ENCODE measurements at places on chromosomes 16 and 17.

DNA sequence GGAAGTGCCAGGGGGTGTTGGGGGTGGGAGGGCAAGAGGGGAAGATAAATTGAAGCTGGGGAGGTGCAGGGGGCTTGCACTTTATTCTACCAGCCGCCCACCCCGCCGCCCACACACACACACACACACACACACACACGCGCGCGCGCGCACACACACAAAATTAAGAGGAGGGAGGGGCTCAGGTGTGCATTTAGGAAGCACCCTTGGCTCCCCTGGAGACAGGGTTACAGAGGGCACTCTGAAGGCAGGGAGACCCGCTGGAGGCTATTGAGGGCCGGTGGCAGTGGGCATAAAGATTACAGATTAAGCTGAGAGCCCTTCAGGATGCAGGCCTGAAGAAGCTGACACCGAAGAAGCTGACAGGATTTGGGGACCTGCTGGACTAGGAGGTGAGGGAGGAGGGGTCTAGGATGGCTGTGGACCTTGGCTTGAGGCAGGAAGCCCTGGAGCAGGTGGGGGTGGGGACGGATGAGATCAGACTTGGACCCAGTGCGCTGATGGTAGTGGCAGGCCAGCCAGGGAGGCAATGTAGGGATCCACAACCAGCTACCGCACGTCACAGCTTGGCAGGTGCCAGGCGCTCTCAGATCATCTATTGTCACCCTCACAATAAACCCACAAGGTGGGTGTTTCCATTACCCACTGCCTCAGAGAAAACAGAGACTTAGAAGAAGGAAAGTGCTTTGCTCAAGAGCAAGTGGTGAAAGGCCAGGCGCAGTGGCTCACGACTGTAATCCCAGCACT lies 772 bp upstream of the SAMD14 start:
- peak; percentile 53 for DNase-seq

- no peak for DNase-seq
Observed at GRCh38 chr16:24525970-24526559, 13.3 kb upstream of the RBBP6 start.

DNA sequence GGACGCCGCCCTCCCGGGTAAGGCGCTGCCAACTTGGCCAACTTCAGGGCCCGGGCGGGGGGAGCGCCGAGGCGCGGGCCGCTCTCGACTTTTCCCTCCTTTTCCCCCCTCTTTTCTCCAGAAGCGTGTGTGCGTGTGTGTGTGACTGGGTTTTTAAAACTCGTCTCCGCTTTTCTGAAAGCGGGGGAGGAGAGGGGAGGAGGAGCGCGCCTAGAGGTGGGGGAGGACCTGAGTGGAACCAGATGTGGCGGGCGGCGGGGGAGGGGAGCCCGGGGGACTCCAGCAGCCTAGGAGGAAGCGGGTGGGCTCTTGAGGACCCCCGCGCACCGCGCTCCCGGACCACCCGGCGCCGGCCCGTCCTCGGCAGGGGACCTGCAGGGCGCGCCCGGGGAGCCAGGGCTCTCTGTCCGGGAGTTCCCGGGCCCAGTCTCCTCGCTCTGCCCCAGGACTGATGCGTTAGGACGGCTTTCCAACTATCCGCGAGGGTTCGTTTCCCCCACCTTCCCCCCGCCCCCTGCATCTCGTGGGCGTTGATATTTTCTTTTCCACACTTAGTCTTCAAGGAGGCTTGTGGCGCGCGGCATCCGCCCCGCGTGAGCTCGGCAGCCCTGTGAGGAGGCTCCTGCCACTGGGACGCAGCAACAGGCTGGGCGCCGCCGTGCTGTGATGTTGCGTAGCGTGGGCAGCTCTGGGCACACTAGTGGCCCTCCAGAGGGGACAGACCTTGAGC lies 599 bp downstream of the MRC2 start:
- peak; percentile 67 for DNase-seq

DNA sequence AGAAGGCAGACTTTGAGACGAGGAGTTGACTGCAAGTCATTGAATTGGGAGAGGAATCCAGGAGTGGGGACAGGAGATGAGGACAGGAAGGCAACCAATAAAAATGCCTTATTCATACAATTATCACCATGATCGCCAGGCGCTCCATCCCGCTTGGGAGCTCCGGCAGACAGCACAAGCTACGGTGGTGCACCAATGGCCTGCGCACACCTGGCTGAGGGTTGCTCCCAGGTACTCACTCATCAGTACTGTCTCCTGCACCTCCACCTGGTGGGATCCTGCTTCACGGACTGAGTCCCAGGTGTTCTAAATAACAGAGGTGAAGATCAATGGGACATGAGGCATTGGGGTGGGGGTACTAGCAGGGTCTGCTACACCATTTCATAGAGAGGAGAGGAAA lies 160.0 kb upstream of the TNRC6C start:
- DNase-seq: no peak

DNA sequence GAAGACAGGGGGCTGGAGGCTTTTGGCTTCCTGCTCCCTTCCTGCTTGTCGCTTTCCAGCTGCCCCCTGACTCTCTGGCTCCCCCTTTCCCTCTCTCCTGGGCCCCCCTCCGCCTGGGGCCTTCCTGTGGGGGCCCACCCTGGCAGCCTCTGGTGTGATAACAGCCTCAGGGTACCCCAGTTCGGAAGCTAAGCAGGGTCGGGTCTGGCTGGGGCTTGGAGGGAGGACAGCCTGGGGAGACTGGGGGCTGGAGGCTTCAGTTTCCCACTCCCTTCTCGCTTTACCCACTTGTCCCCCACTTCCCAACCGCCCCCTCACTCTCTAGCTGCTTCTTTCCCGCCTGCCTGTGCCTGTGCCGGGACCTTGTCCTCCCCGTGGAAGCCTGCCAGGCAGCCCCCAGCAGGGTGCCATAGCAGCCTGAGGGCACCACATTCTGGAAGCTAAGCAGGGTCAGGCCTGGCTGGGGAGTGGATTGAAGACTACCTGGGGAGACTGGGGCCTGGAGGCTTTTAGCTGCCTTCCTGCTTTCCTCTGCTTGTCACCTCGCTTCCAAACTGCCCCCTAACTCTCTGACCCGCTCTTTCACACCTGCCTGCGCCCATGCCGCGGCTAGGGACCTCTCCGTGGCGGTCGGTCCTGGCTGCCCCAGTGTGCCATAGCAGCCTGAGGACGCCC lies 2275.5 kb downstream of the TP53TG3F start:
- no peak for DNase-seq

- DNase-seq: peak; percentile 7
Observed at GRCh38 chr16:11391576-11391975, 46.3 kb downstream of the RMI2 start.

DNA sequence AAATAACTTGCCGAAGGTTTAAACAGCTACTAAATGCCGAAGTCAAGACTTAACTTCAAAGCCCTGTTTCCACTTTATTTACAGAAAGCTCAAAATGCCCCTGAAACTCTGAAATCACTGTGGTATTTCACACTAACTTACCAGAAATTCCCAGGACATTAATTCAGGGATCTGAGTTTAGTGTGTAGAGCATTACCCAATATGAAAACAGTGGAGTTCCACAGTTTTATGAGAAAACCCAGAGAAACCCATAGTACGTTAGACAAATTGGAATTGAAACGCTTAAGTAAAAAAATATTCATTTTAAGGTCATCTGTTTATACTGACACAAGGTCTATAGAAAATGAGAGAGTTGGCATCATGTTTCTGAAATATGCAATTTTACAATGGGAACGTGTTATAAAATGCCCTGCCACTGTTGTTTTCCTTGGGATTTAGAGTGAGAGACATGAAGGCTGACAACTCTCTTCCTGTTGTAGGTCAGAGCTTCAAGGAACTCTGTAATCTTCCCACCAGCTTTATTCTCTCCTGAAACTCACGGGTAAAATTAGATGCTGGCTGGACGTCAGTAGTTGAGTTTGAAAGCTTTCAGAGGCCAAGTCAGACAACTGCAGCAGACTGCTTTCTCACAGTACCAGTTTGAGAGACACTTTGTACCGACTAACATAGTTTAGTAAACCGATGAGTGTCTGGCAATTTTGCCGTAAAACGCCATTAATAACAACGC lies 139.4 kb upstream of the TBX2 start:
- no peak for DNase-seq

DNA sequence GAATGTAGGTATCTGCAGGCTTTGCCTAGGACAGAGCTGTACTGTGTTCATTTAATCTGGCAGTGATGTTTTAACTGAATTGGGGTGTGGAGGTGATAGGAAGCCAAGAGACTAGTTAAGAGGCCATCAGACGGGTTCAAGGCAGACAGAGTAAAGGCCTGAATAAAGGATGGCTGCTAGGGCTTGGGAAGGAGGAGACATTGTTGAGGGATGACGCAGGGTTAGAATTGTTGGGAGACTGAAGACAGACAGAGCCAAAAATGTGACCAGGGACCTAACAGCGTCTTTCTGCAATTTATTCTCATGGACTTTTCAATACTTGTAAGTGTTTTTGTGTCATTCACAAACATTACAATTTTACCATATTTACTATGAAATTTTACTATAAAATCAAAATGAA lies 48.6 kb upstream of the MYH10 start:
- no peak for DNase-seq

GRCh38 chr16:49725651-49726050 lies 130.3 kb downstream of the ZNF423 start:
- no peak for DNase-seq

- DNase-seq: peak; percentile 88
Observed at GRCh38 chr16:67399218-67399733, 6.0 kb upstream of the TPPP3 start.

- no peak for DNase-seq
Observed at GRCh38 chr17:59668816-59669215, 38.4 kb downstream of the PTRH2 start.

GRCh38 chr17:64772845-64773299 lies 110.8 kb upstream of the SMURF2 start:
- no peak for DNase-seq

DNA sequence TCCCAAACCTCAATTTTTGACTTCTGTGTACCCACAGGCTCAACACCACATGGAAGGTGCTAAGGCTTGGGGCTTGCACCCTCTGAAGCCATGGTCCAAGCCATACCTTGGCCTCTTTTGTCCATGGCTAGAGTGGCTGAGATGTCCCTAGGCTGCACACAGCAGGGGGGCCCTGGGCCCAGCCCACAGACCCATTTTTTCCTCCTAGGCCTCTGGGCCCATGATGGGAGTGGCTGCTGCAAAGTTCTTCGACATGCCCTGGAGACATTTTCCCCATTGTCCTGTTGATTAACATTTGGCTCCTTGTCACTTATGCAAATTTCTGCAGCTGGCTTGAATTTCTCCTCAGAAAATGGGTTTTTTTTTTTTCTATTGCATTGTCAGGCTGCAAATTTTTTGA lies 47.0 kb downstream of the TBC1D26 start:
- DNase-seq: no peak

- DNase-seq: no peak
Observed at GRCh38 chr17:32870027-32870670, 6.8 kb downstream of the MYO1D start.

- no peak for DNase-seq
Observed at GRCh38 chr17:62189377-62189776, 124.3 kb upstream of the MED13 start.

- DNase-seq: peak; percentile 76
Observed at GRCh38 chr17:45311760-45312476, 4.9 kb downstream of the MAP3K14 start.

DNA sequence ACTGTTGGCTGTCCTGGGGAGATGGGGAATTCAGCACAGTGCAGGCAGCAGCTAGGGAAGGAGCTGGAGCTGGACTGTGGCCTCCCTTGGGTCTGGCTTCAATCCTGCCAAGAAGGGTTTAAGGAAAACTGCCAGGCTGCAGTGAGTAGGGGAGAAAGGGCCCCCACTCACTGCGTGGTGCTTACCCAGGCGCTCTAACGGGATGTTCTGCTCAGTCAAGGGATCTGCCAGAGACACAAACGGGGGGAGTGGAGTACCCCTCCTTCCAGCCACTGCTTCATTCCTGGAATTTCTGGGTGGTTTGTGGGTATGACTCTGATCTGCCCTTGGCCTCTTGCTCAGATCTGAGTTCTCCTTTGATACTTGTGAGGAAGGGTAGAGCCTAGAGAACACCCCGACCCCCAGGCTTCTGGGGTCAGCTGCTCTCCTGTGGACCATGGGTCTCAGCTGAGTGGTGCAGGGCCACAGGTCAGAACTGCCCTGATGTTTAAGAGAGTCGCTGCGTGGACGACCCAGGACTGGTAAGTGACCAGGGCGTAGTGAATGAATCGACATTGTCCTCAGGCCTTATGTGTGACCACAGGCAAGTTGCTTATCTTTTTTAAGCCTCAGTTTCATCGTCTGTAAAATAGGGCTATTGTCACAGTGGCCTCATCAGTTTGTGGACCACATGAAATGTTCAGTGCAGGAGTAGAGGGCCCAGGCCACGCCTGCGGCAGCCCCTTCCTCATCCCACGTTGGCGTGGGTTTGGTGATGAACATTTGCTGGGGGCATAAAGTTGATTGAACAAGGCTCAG lies 9.6 kb downstream of the CRISPLD2 start:
- DNase-seq: no peak

- DNase-seq: no peak
Observed at GRCh38 chr17:30550512-30551273, 73.5 kb downstream of the GOSR1 start.

DNA sequence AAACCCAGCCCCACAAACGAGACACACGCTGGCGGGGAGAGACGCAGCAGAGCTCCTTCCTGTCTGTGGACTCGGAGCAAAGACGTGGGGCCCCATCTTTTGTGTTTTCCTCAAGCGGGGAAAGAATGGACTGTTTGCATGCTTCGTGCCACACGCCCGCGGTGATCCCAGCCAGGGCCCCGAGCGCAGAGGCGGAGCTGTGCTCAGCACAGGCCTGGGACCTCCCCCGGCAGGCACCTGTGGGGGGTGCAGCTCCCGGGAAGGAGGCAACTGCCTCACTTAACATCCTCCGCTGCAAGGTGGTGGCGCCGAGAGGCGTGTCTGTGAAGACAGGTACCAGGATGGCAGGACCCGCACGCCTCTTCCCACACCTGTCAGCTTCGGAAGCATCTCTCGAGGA lies 19.1 kb downstream of the TRARG1 start:
- DNase-seq: no peak

DNA sequence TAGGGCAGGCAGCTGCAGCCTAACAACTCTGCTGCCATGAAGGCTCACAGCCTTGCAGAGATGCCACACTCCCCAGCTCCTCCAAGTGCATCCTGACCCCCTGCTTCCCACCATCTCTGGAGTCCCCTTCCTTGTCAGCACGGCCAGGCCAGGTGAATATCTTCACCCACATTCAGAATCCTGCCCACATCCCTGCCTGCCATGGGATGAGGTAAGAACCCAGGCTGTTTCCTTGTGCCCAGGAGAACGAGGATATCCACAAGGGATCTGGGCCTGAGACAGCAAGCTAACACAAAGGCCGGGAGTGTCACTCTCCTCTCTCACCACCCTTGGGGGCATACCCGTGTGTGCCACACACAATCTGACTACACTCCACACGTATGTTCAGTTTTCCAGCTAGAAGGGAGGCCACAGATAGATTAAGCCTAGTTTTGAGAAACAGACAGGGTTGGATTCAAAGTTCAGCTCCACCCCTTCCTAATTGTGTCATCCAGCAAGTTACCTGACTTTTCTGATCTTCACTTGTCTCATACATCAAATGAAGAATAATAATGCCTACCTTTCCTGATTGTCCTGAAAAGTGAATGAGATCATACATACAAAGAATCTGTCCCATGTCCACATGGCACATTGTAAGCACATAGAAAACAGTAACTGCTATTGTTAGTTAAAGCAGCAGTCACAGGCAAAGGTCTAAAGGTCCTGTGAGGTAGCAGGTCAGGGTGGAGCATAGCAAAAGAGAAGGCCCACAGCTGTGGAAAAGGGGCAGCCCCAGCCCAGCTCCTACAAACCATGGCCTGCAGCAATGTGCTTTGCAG lies 17.4 kb upstream of the SUPT4H1 start:
- DNase-seq: peak; percentile 45

Data from GM20000 (cell line).